ENCODE measurements at places on chromosomes 1 and 21. TPM values are rescaled to one million over a fixed set of nuclear protein-coding genes. Genes with fewer than 3 reads are reported as not detected.

IL22RA1 gene
- 131 TPM for polyA plus RNA-seq

GRCh38 chr1:13749543-13750341 is 49.8 kb downstream of the PRDM2 start:
- H3K4me3 ChIP-seq, result peak overlapping the region; percentile 72
- peak overlapping the region; percentile 99 for H3K27ac ChIP-seq
- no peaks in the 10 kb centered on the region for H3K27me3 ChIP-seq
- no peaks in the 10 kb centered on the region for H3K4me1 ChIP-seq
- DNase-seq, result peak; percentile 75
- H3K36me3 ChIP-seq, result no peaks in the 10 kb centered on the region

DNA sequence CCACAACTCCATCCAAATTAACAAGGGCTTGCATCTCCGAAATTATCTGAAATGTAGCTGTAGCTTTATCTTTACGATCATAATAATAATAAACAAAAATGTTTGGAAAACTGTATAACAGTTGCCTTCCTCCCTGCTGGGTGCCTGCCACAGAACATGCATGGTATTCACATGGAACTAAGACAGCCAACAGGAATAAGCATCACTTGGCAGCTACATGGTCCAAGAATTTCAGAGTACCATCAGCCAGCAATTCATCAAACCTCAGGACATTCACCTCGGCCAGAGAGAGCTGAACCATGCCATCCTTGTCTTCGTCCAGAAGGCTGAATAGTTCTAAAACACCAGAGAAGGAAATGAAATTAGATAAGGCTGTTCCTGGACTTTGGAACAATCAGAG is 122.7 kb downstream of the CAPN8 start:
- H3K4me3 ChIP-seq, result no peak overlapping the region
- H3K27ac ChIP-seq, result no peak overlapping the region
- no peaks in the 10 kb centered on the region for H3K36me3 ChIP-seq
- no peaks in the 10 kb centered on the region for H3K4me1 ChIP-seq
- H3K27me3 ChIP-seq, result no peaks in the 10 kb centered on the region
- DNase-seq, result peak; percentile 5

HDAC1 gene
- polyA plus RNA-seq, result 87.0 TPM

DNA sequence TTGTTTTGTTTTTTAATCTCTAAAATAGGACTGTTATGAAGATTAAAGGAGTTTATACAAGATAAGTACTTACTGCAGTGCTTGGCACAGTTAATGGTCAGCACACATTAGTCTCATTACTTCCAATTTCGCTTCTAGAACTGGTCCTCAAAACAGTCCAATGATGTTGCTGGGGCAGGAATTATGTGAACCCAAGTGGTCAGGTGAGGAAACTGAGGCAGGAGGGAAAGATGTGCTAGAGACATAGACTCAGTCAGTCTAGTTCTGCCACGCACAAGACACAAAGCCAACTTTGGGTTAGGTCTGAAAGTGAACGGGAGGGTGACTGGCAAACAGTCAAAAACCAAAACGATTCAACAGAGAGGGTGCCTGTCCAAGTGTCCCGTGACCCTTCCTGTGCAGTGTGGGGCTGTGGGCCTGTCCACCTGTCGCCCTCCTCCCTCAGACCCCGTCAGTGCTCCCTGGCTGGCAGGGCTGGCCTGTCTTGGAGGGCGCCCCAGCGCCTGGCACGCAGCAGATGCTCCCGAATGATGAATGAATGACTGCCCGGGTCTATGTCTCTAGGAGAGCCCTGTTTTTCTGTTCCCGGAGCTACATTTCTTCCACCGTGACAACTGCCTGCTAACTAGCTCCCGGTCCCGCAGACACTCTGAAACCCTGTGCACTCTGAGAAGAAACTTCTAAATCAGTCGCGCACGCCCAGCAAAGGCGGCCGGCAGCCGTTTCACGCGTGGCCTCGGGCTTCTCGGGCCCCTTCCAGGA is 2.4 kb downstream of the LRP8 start:
- no peak overlapping the region for H3K27ac ChIP-seq
- peak overlapping the region; percentile 52 for H3K4me3 ChIP-seq
- no peaks in the 10 kb centered on the region for H3K4me1 ChIP-seq
- no peak for DNase-seq
- no peaks in the 10 kb centered on the region for H3K36me3 ChIP-seq
- no peaks in the 10 kb centered on the region for H3K27me3 ChIP-seq

MATN1 gene
- polyA plus RNA-seq, result not detected

GRCh38 chr1:174491606-174492005 is 43.8 kb downstream of the GPR52 start:
- no peak overlapping the region for H3K27ac ChIP-seq
- no peaks in the 10 kb centered on the region for H3K4me1 ChIP-seq
- no peak overlapping the region for H3K4me3 ChIP-seq
- no peak for DNase-seq
- H3K36me3 ChIP-seq, result no peaks in the 10 kb centered on the region

DNA sequence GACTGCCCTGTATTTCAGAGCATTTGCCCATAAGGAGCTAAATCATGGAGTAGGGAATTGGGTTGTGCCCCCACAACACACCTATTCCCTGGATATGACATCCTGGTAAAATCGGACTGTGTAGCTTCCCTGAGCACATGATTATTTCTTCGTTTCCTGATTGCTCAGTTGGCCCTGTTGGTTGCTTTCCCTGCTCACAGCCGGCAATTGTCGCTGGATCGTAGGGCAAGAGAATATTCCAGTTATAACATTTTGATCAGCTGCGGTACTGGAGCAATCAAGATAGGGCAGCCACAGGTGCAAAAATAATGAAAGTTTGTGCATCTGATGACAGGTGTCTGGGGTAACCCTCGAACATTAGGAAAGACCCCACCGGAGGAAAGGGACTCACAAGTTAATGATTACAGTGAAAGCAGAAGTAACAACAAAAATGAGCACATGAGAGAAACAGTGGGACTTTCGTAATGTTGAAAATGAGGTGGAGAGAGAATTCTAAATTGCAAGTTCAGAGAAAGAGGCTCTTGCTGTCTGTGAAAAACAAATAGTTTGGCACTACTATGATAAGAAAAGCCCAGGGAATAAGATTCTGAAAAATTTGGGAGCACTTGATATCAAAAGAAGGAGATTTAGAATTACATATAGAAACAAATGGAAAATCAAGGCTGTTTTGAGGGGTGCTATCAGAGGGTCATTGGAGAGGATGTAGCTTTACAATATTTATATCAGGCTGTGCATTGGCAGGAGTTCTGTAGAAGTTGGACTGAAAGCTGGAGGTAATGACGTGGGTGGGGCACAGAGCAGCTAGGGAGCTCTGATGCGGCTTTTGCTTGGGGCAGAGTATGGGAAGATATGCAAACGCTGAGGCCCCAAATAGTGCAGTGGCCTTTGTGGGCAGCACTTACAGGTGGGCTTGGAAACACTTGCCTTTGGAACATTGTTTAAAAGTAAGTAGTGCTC is at the start of gene MAB21L3:
MAB21L3 (plus strand) TSS at position 833 of the 957 bp plus-strand sequence. CDS start 1,217 bp downstream, outside the sequence.
- no peaks in the 10 kb centered on the region for H3K27me3 ChIP-seq
- DNase-seq, result peak; percentile 70
- no peak within 1 kb of the TSS for H3K4me3 ChIP-seq
- no peaks in the 10 kb centered on the region for H3K4me1 ChIP-seq
- H3K36me3 ChIP-seq, result no peaks in the 10 kb centered on the region
- H3K27ac ChIP-seq, result no peak within 1 kb of the TSS

DNA sequence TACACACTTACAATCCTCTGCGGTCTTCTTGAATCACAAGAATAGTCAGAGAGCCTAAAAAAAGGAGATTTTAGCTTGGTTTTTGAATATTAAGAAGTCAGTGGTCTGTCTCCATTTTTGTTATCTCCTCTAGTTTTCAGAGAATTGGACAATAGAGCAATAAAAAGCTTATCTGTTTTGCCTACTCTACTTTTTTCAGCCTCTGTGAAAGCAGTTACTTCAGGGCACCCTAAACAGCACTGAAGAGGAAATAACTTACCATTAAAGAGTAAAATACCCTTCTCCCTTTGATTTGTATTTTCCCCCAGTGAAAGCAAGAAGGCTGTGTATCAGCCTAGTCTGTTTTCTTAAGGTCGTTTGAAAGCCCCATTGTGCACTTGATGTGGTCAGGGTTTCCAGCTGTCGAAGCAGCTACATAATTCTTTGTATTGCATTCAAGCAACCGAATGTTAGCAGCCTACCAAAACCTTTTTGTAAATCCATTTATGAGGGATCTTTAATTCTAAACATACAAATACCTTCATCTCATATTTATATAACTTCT is 1.0 kb downstream of the NTMT2 start:
- H3K36me3 ChIP-seq, result no peaks in the 10 kb centered on the region
- no peak for DNase-seq
- H3K4me1 ChIP-seq, result no peaks in the 10 kb centered on the region
- no peak overlapping the region for H3K27ac ChIP-seq
- no peaks in the 10 kb centered on the region for H3K27me3 ChIP-seq
- no peak overlapping the region for H3K4me3 ChIP-seq

LAPTM5 gene
- 58.1 TPM for polyA plus RNA-seq
